Central memory CD4-positive, alpha-beta T cell (primary cell): ENCODE measurements at places on chromosomes 2 and 18.

DNA sequence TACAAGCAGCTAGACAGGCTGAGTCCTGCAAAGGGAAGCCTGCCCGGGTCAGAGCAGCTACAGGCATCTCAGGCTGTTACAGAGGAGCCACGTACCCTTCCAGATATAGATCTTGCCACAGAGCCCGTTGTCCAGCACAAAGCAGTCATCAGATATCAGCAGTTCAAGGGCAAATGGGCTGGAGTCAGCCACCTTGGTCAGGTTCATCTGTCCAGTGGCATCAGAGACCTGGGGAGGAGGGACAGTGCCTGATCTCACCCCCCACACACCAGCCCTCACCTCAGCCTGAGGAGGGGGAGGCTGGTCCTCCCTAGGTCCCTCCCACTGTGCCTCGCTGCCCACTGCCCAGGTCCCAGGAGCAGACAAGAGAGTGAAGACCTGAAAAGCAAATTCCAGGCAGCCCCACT is 12.2 kb downstream of the CAPG start:
- DNase-seq = no peak

- DNase-seq = no peak
Measured at GRCh38 chr18:25153426-25153825, 198.5 kb downstream of the ZNF521 start.

DNA sequence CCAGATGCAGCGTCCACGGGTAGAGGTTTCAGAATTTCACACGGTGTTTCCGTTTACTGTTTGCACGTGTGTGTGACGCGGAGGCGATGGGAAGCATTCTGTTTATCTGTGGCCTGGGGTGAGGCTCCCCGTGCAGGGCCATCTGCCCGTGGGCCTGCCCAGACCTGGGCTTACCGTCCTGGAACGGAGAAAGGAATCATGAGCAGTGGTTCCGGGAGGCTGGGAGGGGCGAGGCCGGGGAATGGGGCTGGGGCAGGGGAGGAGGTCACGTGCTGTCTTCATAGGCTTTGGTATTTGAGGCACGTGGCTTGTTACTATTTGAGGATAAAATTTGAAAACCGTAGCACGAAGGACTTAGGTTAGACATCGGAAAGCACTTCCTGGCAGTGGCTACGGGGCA is 77.9 kb downstream of the RTP5 start:
- no peak for DNase-seq

GRCh38 chr2:30708491-30709290 is 98.6 kb downstream of the CAPN13 start:
- DNase-seq = no peak

GRCh38 chr2:150485114-150485870 is 2.2 kb downstream of the RND3 start:
- no peak for DNase-seq

DNA sequence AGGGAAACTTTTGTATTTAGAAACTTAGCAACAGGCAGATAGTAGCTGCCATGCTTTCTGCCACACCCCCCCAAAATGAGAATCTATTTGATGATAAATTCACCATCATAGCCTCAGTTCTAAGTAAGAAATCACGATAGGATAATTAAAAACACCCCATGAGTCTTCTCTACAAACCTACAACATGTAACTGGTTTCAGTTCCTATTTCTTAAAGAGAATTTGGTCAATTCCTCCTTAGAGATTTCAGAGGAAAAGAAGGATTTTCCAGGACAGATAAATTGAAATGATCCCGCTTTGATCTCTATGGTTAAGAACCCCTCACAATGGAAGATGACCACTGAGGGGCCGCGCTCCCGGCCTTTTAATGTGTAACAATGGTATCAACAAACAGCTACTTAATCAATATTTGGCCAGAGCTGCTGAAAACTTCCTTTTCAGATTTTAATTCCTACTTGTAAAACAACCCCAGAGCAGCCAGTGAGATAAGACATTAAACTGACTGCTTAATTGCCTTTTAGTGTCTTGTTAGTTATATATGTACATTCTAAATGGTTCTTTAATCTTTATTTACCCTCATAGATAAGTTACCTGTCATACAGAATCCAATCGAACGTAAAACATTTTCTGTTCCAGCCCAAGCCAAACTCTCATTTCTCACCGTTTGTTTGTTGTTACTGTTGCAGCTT is 10.1 kb downstream of the PAX3 start:
- no peak for DNase-seq

DNA sequence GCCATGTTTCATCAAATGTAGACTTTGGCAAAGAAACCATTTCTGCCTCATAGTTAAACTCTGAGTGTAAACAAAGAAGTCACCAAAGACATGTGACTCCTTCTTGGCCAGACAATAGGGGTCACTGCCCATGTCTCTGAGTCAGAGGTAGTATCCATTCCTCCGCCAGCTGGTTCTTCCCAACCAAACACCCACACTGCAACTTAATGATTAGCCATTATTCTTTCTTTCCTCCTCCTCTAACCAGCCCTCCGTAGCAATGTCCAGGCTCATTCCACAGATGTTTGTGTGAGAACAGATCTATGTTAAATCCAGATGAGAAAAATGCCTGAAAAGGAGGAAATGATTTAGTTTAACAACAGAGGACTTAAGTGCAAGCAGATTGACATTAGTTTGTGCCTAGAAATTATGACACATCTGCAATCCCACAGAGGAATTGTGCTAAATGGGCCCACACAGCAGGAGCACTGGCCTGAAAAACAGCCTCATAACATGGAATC is 127.9 kb upstream of the SH3BP4 start:
- no peak for DNase-seq

GRCh38 chr2:241777686-241778627 is 1.3 kb downstream of the GAL3ST2 start:
- DNase-seq = no peak

DNA sequence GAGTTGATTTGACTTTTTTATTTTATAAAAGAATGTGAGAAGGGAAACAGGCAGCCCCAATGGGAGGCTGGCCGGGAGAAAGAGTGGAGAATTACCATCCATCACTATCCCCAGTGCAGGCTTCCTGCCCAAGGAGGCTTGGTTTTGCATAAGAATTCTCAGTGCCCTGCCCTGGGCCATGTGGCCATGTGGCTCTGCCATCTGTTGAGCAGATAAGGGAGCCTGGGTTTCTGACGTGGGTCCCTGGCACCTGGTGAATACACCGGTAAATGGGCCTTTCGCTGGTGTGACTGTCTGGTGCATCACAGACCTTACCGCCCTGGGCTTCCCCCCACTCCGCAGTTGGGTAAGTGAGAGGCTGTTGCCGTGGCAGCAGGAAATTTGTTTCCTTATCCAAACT is 54.5 kb upstream of the TMEM163 start:
- no peak for DNase-seq

- no peak for DNase-seq
Measured at GRCh38 chr2:143946436-143947391, 573.2 kb downstream of the ZEB2 start.

DNA sequence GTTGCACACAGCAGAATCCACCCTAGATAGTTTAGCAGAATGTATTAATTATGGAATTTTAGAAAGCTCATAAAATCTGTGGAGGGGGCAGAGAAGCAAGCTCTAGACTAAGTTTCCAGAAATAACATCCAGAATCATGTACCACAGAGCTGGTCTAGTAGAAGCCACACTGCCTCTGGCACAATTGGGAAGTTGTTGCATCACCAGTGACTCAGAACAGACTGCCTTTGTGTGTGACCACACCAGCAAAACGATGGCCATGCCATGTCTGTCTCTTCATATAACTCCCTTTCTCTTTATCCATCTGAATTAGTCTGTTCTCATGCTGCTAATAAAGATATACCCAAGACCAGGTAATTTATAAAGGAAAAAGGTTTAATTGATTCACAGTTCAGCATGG is 158.9 kb downstream of the CCDC148 start:
- no peak for DNase-seq

- peak; percentile 91 for DNase-seq
Measured at GRCh38 chr2:148645539-148646230, 1.1 kb downstream of the EPC2 start.
